ENCODE measurements at places on chromosomes 12 and 14.

DNA sequence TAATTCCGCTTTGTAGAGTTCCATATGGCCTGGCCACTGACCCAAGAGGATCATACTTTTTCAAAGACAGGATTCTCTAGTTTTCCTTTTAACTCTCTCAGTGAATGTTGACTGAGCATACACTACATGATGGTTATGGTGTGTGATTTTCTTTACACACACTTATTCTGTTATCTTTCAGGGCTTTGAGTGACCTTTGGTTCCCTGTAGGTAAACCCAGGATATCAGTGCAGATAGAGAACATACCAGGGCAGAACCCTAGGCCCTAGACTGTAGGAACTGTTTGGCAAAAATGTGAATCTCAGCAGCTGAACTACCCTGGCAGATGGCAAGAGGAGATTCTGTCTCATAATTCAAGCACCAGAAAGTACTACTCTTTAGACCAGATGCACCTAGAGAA is 159.6 kb downstream of the KCNA5 start:
- no peak for DNase-seq

DNA sequence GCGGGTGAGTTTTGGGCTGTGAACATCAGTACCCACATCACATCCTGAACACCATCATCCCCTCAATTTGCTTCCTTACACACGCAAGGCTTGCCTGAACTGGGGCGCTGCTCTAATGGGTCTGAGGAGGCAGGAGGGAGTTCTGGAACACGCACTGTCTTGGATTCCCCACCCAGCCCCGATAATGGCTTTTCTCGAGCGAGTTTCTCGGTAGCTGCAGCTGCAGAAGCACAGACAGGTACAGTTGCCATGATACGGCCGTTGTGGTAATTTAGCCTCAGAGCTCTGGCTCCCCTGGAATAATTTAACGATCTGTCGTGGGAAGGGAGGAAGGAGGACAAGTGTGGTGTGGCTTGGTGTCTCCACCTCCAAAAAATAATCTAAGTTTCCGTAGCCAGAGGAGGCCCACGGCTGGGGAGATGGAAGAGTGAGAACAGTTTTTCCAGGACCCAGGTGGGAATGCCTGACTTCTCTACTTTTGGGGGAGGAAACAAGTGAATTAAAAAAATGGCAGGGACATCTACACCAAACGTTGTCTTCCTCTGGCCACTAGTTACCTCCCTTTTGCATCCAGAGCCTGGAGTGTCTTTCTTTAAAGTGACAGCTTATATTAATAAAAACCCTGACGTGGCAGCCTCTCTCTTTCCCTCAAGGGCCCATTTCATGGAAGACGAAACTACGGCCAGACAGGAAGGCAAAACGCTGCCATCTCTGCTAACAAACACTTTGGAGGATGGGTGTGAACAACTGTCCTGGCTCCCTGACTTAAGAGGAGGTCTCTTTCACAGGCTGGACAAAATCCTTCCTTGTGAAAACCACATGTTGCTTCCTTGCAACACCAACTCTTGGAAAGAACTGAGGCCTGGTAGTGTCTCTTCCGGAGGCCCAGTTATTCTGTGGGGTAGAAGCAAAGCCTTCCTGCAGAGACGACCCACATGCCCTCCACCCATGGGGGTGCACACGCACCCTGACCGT is 84.8 kb downstream of the RBM19 start:
- DNase-seq: no peak

DNA sequence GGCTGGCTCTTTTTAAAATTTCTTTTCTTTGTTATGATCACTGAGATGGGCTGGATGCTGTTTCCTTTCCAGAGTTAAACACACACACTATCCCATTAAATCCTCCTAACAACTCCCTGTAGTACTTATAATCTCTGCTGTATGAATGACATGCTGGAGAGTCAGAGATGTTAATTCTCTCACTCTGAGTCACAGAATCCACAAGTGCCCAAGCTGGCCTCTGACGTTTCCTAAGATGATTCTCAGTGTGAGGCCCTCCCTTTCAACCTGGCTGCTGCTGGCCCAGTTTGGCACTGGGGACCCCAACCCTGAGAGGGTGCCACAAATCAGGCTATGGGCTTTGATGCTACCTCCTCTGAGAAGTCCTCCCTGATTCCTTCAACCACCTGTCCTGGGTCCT is 5.4 kb downstream of the NOS1 start:
- no peak for DNase-seq

DNA sequence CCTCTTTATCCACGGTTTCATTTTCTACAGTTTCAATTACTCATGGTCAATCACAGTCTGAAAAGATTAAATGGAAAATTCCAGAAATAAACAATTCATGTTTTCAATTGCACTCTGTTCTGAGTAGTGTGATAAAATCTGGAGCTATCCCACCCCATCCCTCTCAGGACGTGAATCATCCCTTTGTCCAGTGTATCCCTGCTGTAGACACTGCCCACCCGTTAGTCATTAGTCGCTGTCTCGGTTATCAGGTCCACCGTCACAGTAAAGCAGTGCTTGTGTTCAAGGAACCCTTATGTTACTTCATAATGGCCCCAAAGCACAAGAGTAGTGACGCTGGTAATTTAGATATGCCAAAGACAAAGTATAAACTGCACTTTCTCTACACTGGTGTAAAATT is 141.0 kb upstream of the LMNTD1 start:
- no peak for DNase-seq

DNA sequence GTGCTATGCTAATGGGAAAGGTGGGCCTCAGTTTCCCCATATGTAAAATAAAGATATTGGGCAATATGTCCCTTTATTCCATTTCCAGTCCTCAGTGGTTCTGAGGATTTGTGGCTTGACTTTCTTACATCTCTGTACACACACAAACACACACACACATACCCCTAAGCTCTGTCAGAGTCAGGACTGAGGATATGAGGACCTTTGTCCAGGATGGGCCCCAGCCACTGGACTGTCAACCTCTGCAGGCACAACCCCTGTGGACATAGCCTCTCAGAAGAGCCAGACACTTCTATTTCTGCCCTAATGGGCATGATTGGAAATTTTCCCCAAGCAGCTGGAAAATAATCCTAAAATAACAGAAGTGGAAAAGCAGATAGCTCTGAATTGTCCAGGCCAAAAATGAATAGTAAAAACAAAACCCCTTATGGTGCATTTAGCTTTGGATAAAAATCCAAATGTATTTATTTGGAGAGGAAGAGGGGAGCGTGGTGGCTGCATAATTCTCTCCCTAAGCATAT is 50.2 kb downstream of the RIN3 start:
- DNase-seq: no peak

- DNase-seq: no peak
These were observed 404.8 kb downstream of the ATP23 start for GRCh38 chr12:58346032-58346632.

DNA sequence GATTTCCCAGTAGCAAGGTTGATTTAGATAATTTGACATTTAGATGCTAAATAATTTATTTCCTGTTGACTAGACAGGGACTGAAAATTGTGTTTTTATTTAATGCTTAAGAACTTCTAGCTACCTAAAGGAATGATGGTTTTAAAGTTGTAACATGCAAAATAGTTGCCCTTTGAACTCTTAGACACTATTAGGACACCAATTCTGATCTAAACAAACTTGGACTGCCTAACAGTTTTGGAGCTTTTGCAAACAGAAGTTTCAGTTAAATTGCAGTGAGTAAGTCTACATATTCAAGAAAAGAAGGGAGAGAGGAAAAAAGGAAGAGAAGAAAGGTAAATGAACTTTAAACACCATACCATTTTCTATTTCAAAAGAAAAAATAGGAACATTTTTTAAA is 189.3 kb upstream of the GARIN2 start:
- DNase-seq: no peak

GRCh38 chr14:36505181-36505815 is 14.7 kb downstream of the NKX2-1 start:
- DNase-seq: no peak

- no peak for DNase-seq
These were observed 83.3 kb downstream of the SCARB1 start for GRCh38 chr12:124780336-124780735.

GRCh38 chr12:27383429-27384260 is 51.0 kb downstream of the BMAL2 start:
- DNase-seq: peak; percentile 92

DNA sequence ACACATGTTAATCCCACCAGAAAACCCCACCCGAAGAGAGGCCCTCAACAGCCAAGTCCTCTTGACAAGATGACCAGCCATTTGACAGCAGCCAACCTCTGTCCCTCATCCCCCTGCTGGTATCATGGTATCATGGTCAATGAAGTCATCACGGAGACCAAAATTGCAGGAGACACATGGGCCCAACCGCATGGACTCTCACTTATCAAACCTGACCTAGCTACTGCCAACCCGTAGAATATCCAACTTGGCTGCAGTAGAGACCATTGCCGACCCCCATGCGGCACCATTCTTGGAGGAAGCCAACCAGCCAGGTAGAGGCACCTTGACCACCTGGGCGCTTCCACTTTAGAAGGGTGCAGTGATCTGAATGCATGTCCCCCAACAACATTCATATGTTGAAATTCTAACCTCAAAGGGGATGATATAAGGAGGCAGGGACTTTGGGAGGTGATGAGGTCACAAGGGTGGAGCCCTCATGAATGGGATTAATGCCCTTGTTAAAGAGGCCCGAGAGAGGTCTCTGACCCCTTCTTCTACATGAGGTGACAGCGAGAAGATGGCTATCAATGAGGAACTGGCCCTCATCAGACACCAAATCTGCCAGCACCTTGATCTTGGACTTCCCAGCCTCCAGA is 33.3 kb downstream of the DIO3 start:
- no peak for DNase-seq
